Stimulated activated CD4-positive, alpha-beta T cell treated with anti-CD3 and anti-CD28 coated beads, Interleukin-1b, Interleukin-23, amount 100 ng/mL, for 4 hours (primary cell): ENCODE measurements at places on chromosomes 4 and X.

DNA sequence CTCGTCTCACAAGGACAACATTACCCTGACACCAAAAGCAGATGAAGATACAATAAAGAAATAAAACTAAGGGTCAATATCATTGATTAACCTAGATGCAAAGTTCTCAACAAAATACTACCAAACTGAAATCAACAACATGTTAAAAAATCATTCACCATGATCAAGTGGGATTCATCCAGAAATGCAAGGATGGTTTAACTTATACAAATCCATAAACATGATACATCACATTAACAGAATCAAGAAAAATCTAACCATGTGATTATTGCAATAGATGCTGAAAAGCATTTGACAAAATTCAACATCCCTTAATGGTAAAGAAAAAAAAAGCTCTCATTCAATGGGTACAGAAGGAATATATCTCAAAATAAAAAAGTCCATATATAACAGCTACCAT is 514.9 kb downstream of the TMA16 start:
- no peak for DNase-seq

DNA sequence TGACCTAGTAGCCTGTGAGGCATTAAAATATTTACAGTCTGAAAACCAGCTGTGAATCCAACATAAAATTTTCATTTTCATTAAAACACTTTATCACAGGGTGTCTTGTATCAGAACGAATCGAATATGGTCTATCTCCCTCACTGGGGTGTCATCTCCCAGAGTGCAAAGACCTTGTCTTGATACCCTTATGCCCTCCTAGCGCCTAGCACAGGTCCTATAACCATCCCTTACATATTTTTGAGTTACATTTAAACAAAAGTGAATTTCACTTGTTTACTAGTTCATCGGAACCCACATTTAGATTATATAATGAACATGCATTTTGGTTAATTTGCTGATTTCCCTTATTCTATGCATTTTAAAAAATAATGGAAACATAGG is 14.0 kb downstream of the DIPK2B start:
- DNase-seq, result no peak

DNA sequence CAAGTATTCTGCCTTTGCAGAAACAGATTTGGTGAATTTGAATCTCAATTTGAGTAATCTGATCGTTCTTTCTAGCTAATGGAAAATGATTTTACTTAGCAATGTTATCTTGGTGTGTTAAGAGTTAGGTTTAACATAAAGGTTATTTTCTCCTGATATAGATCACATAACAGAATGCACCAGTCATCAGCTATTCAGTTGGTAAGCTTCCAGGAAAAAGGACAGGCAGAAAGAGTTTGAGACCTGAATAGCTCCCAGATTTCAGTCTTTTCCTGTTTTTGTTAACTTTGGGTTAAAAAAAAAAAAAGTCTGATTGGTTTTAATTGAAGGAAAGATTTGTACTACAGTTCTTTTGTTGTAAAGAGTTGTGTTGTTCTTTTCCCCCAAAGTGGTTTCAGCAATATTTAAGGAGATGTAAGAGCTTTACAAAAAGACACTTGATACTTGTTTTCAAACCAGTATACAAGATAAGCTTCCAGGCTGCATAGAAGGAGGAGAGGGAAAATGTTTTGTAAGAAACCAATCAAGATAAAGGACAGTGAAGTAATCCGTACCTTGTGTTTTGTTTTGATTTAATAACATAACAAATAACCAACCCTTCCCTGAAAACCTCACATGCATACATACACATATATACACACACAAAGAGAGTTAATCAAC is 15.3 kb downstream of the PLP1 start:
- DNase-seq, result no peak

- no peak for DNase-seq
Measured at GRCh38 chr4:88985088-88985773, 71.8 kb downstream of the FAM13A start.

GRCh38 chr4:14856934-14857235 is 145.4 kb upstream of the CPEB2 start:
- DNase-seq, result no peak

GRCh38 chrX:105870445-105870844 is 48.1 kb downstream of the NRK start:
- DNase-seq, result no peak

- DNase-seq, result no peak
Measured at GRCh38 chr4:76738086-76738931, 159.6 kb downstream of the SOWAHB start.

DNA sequence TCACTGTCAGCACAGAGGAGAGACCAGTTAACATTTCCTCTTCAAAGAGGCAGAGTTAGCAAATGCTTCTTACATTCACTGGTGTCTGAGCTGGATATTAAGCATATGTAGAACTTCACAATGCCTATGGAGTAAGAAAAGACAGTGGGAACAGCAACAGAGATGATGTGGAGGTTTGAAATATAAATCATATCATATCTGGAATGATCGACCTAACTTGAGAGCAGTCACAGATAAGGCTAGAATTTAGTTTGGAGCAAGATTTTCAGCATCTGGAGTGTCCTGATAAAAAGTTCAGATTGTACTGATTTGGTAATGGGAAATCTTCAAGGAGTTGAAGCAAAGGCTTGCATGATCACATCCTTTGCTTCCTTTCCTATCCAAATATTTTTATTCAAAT is 90.5 kb upstream of the ANKRD50 start:
- DNase-seq, result no peak

GRCh38 chr4:70651864-70652506 is 14.3 kb downstream of the JCHAIN start:
- DNase-seq, result no peak

DNA sequence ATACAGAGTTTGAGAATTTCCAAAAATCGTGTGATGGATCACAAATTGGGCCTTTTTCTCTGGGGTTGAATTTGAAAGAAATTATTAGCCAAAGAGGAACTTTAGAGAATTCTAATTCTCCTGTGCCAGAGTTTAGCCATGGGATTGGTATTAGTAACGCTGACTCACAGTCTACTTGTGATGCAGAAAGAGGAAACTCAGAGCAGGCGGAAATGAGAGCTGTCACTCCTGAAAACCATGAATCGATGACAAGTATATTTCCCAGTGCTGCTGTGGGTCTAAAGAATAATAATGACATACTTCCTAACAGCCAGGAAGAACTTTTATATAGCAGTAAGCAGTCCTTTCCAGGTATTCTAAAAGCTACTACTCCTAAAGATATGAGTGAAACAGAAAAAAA is 64.9 kb downstream of the N4BP2 start:
- no peak for DNase-seq

- no peak for DNase-seq
Measured at GRCh38 chr4:2647403-2648158, 108.6 kb downstream of the TNIP2 start.

GRCh38 chr4:7472442-7473013 is 37.8 kb upstream of the PSAPL1 start:
- DNase-seq, result no peak

- DNase-seq, result no peak
Measured at GRCh38 chr4:41120297-41121217, 93.8 kb downstream of the APBB2 start.
